Stimulated activated CD4-positive, alpha-beta T cell treated with anti-CD3 and anti-CD28 coated beads, Interleukin-4, amount 100 ng/mL, for 24 hours (primary cell): ENCODE measurements at places on chromosomes 11 and 22.

DNA sequence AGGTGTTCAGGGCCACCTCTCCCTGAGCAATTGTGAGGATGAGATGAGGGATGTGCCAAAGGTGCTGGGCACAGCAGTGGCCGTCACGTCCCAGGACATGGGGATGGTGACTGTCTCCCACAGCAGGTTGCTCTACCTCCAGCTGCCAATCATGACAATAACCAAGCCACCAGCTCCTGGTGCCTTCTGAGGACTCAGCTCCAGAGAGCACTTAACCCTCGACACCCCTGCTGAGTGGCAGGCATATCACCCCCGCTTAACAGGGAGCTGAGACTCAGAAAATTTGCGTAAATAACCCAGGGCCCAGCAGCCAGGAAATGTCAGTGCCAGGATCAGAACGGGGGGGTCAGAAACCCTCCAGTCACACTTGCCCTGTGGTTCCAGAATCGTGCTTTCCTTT is 8.4 kb upstream of the PNPLA5 start:
- no peak for DNase-seq

DNA sequence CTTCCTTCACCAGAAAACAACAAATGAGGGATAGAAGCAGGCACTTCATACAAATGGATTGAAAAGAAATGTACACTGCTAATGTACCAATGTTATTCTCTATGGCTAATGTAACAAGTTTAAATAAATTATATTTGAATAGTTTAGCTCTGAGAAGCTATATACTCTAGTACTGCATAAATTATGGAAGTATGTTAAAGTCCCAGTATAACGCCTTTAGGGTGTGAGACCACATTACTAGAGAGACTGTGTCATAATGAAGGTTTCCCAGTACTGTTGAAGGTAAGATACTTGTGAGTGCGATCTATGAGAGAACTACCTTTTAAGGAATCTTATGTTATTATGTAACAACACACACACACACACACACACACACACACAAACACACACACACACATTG is 39.8 kb upstream of the GAB2 start:
- DNase-seq, result no peak

DNA sequence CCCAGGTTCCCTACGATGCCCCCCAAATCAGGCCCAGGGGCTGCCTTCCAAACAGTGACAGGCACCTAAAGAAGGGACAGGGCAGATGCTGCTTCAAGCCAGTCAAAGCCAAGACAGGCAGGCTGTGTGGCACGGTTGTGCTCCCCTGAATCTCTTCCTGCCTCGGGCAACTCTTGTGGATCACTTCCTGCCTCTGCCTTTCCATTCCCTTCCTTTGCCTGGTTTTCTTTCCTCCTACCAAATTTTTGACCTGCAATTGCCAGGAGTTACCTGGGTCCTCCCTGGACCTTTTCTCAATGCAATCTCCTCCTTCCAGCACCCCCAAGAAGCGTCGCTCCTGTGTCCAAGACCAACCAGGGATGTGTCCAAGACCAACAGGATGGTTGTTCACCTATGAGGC is 5.5 kb downstream of the C11orf16 start:
- DNase-seq, result no peak

- no peak for DNase-seq
Observed at GRCh38 chr11:11677672-11678356, 56.0 kb upstream of the GALNT18 start.

- DNase-seq, result no peak
Observed at GRCh38 chr11:73182824-73183321, 35.2 kb upstream of the P2RY2 start.
